ENCODE measurements at places on chromosomes 12 and 14. TPM values are rescaled to one million over a fixed set of nuclear protein-coding genes. Genes with fewer than 3 reads are reported as not detected.

GRCh38 chr12:88471331-88472045 is 108.8 kb downstream of the KITLG start:
- DNase-seq, result peak; percentile 91

GRCh38 chr12:93133361-93133760 is 204.3 kb upstream of the EEA1 start:
- no peak for DNase-seq

GRCh38 chr12:51432921-51433320 is 8.3 kb downstream of the SLC4A8 start:
- DNase-seq, result no peak

GRCh38 chr12:70443062-70443673 is 77.1 kb downstream of the KCNMB4 start:
- DNase-seq, result peak; percentile 69

- DNase-seq, result no peak
Measured at GRCh38 chr12:51517800-51518199, 73.2 kb upstream of the SCN8A start.

DNA sequence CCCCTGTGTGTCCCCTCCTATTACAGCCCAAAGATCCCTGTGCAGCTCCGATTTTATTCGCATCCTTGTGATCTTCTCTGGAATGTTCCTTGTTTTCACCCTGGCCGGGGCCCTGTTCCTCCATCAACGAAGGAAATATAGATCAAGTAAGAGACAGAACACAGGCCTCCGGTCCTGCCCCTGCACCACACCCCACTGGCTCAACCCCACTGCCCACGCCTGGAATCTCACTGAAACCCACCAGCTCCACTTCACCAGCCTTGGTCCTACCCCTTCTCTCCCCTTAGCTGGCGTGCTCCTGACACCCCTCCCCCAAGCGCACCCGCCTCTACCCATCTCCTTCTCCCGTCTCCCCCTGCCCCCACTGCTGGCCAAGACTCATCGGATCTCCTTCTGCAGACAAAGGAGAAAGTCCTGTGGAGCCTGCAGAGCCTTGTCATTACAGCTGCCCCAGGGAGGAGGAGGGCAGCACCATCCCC is 934 bp upstream of the TAPBPL start:
- DNase-seq, result no peak

GRCh38 chr12:55008944-55009585 is 10.7 kb upstream of the NEUROD4 start:
- DNase-seq, result no peak

- DNase-seq, result no peak
Measured at GRCh38 chr14:39857376-39858055, 425.3 kb upstream of the FBXO33 start.

CLEC4D gene
- not detected for total RNA-seq

CDCA3 gene
- total RNA-seq, result 126 TPM

TAS2R7 gene
- total RNA-seq, result not detected

PABPN1 gene
- 89.2 TPM for total RNA-seq
